Foreskin keratinocyte (primary cell): ENCODE measurements at places on chromosomes 1 and 21. TPM values are rescaled to one million over a fixed set of nuclear protein-coding genes. Genes with fewer than 3 reads are reported as not detected.

The BCAN gene
- not detected in 2 replicates for total RNA-seq

The SPRR4 gene
- total RNA-seq: 0.18 TPM in 1 of 2 replicates, not detected in the other

The MRTO4 gene
- total RNA-seq: 64.0 and 78.4 TPM in 2 replicates

The DNASE2B gene
- not detected in 2 replicates for total RNA-seq

The UBE2Q1 gene
- total RNA-seq: 33.8 and 35.2 TPM in 2 replicates

The LRRIQ3 gene
- total RNA-seq: 1.0 and 2.1 TPM in 2 replicates

The NMNAT2 gene
- total RNA-seq: 0.11 and 0.24 TPM in 2 replicates

The OR6N1 gene
- total RNA-seq: not detected in 2 replicates

The IFI44L gene
- 31.8 and 44.0 TPM in 2 replicates for total RNA-seq

The TSPAN1 gene
- 80.3 and 93.6 TPM in 2 replicates for total RNA-seq

The PTPRU gene
- total RNA-seq: 16.1 and 17.5 TPM in 2 replicates

The FABP3 gene
- 3.4 and 4.5 TPM in 2 replicates for total RNA-seq

The TNFAIP8L2 gene
- total RNA-seq: not detected in 2 replicates

The MAD2L2 gene
- total RNA-seq: 51.5 and 55.9 TPM in 2 replicates

The TSSK3 gene
- total RNA-seq: 0.65 TPM in 1 of 2 replicates, not detected in the other

The NOTCH2 gene
- 44.0 and 51.0 TPM in 2 replicates for total RNA-seq

The FNDC7 gene
- 0.03 TPM in 1 of 2 replicates, not detected in the other for total RNA-seq

The MINDY1 gene
- 7.3 and 7.6 TPM in 2 replicates for total RNA-seq

The GRHL3 gene
- 2.2 and 2.5 TPM in 2 replicates for total RNA-seq

The RHBG gene
- total RNA-seq: 0.11 TPM in 1 of 2 replicates, not detected in the other

The CFAP410 gene
- total RNA-seq: 6.6 and 8.1 TPM in 2 replicates

The BATF3 gene
- total RNA-seq: 0.35 and 0.37 TPM in 2 replicates

The SPATA45 gene
- total RNA-seq: 0.44 TPM in 1 of 2 replicates, not detected in the other

The DIRAS3 gene
- total RNA-seq: 0.11 and 0.24 TPM in 2 replicates

The PLD5 gene
- 7.3 and 8.0 TPM in 2 replicates for total RNA-seq

The ZFP69B gene
- 3.2 and 4.2 TPM in 2 replicates for total RNA-seq

The CD1D gene
- 3.9 and 5.1 TPM in 2 replicates for total RNA-seq

The L1TD1 gene
- total RNA-seq: 8.0 and 9.7 TPM in 2 replicates

The OR2L13 gene
- total RNA-seq: not detected in 2 replicates

The NADK gene
- 50.8 and 56.3 TPM in 2 replicates for total RNA-seq

The COP1 gene
- total RNA-seq: 46.7 and 52.7 TPM in 2 replicates

The KLHDC7A gene
- total RNA-seq: not detected in 2 replicates

The RC3H1 gene
- total RNA-seq: 14.8 and 16.2 TPM in 2 replicates

The CFHR5 gene
- not detected in 2 replicates for total RNA-seq

The METTL13 gene
- 31.3 and 32.5 TPM in 2 replicates for total RNA-seq

The CNR2 gene
- not detected in 2 replicates for total RNA-seq

The TMEM240 gene
- total RNA-seq: 0.28 and 0.37 TPM in 2 replicates
